Activated effector memory CD4-positive, alpha-beta T cell treated with Interleukin-2 at 50 U/mL for 16 hours (primary cell): ENCODE measurements at places on chromosomes 3 and 15.

- DNase-seq: no peak
Measured at GRCh38 chr3:188861842-188862744, 309.7 kb upstream of the TPRG1 start.

DNA sequence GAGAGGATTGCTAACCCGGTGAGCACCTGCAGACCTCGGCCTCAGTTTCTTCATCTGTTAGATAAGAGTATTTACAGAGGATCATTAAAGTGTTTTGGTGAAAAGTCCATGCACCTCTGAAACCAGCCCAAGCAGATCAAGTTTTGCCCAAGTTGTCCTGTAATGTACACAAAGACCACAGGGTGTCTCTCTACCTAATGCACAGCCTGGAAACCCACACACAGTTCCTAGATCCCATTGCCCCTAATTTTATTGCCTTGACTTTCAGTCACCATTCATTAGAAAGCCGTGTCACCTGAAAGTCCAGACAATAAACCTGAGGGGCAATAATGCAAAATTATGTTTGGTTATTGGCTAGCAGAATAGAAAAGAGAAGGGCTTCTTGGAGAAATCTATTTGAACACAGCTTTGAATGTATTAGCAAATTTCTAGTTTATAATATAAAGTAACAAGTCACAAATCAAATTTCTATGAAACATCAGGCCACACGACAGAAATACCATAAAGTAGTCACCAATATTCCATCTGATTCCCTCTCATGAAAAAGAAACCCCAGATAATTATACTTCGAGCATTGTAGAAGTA lies 161.3 kb upstream of the SLC2A2 start:
- no peak for DNase-seq

DNA sequence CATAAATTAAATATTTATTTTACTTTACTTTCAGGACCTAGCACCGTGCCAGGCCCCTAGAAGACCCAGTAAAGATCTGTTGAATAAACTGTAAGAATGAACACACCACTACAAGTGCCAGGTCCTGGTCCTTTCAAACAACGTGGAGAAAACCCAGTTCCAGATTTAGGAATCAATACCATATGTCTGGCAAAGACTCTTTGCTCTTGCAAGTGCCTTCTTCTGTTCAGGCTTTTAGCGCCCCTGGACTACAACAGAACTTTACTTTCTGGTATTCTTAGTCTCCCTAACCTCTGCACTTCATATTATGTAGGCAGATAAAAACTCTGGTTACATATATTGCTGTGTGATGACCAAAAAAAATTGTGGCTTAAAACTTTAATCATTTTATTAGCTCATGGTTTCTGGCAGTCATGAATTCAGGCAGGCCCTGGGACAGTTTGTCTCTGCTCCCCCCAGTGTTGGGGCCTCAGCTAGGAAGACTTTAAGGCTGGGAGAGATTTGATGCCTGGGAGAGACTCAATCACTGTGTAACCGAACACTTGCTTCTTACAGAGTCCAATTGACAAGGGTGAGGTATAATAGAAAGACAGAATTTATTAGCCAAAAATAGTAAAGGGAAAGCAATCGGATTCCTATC lies 2.9 kb upstream of the PSMA4 start:
- no peak for DNase-seq

DNA sequence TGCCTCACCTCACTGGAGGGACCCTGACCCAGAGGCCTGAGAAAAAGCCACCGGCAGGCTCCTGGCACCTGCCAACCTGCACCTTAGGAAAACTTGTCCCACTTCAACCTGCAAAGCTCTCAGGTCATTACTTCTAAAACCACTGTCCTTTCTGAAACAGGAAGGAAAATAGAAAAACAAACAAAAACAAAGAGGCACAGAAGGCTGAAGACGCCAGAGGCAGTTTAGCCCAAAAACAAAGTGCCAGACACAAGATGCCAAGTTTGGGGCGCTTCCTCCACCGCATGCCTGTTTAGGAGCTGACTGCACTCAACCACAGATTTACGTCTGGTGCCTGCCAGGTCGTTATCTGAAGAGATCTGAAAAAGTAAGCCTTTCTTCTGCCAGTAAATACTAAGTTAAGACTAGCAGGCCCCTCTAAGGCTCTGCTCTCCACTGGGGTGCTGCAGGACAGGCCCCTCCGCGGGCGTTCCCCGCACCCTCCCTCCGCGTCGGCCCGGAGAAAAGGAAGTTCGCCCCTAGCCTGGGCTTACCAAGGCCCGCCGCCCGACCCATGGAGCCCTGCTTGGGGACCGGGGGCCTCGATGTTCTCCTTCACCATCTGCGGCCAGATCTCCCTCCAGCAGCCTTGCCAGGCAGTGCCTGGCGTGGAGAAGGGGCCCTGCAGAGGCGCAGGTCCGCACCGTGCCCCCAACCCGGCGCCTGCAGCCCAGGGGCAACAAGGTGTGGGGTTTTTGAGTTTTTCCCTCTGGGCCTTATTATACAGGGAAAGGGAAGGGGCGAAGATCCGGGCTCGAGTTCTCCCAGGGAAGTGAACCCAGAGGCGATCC lies 1.3 kb downstream of the GOLGA8A start:
- peak; percentile 21 for DNase-seq

GRCh38 chr15:51634591-51635198 lies 12.1 kb upstream of the DMXL2 start:
- no peak for DNase-seq

DNA sequence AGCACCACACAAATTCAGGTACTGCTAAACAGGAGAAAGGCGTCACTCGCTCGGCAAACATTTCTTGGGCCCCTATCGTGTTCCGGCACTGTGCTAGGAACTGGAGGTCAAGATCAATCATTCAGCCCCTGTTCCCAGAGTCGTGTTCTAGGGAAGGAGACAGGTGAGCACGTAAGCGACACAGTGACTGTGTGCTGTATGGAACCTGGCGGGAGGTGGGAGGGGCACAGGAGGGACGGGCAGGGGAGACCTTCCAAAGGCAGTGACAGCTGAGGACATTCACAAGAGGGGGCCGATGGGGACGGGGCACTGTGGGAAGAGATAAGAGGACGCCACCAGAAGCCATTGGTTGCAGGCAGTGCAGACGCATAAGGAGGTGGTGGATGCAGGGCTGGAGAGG lies 32.2 kb downstream of the BDH1 start:
- DNase-seq: no peak

- DNase-seq: no peak
Measured at GRCh38 chr3:179956416-179956830, 80.3 kb downstream of the PEX5L start.

DNA sequence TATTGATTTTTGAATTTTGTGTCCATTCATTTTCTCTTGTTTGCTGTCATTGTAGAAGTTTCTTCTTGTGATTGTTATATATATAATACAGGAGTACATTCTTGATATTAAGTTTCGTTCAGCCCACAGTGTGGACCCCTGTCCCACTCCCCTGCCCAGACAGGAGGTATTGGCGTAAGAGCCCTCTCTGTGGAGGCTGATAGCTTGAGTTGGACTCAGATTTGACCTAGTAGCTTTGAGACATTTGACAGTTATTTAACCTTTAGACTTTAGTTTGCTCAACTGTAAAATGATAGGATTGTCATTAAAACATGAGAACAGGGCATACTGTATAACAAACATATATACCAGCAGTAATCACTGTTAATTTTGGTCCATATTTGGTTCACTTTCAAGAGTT lies 27.1 kb downstream of the GPR171 start:
- DNase-seq: no peak

DNA sequence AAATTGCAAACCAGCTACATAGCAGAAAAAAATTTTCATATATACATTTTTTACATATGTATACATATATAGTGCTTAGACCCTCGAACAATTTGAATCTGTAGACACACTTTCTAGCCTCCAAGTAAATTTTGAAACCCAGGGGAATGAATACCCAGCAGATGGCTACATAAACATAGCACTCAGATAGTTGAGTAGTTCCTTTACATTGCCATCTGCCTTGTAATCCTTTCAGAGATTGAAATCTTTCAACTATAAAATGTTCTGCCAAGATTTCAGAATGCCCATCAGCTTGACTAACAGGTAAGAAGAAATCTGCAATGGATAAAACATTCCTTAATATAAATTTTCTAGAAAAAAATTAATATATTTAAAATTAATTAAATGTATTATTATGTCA lies 1333.5 kb upstream of the CADM2 start:
- DNase-seq: no peak

DNA sequence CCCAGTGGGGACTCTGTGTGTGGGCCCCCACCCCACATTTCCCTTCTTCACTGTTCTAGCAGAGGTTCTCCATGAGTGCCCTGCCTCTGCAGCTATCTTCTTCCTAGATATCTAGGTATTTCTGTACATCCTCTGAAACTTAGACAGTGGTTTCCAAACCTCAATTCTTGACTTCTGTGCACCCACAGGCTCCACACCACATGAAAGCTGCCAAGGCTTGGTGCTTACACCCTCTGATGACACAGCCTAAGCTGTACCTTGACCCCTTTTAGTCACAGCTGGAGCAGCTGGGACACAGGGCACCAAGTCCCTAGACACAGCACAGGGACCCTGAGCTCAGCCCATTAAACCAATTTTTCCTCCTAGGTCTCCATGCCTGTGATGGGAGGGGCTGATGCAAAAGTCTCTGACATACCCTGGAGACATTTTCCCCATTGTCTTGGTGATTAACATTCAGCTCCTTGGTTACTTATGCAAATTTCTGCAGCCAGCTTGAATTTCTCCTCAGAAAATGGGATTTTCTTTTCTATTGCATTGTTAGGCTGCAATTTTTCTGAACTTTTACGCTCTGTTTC lies 304.5 kb downstream of the OTOL1 start:
- no peak for DNase-seq

- DNase-seq: no peak
Measured at GRCh38 chr3:178385280-178385952, 150.8 kb upstream of the KCNMB2 start.

DNA sequence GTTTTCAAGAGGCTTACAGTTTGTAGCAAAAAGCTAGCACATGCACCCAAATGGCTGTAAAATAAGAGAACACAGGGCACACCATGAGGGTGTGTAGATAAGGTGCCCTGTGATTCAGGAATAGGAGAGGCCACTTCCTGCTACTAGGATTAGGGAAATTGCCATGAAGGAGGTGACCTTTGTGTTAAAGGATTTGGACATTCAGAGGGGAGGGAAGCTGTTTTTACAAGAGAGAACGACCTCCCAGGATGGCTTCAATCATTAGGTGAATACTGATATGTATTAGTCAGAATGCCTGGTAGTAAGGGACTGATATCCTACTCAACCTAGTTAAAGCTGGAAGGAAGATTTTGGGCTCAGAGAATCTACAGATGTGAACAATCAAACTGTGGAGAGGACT lies 35.7 kb upstream of the ABHD17C start:
- DNase-seq: no peak

GRCh38 chr3:94251566-94251965 lies 188.7 kb downstream of the NSUN3 start:
- no peak for DNase-seq

DNA sequence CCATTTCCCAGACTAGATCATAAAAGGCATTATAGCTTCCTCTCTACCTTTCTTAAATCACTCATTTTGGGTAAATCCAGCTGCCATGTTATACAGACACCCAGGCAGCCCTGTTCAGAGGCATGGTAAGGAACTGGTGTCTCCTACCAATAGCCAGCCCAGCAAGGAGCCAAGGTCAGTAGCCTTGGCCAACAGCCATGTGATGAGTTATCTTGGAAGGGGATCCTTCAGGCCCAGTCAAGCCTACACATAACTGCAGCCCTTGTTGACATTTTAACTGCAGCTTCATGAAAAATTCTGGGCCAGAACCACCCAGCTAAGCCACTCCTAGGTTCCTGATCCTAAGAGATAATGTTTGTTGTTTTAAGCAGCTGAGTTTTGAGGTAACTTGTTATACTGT lies 29.0 kb upstream of the ZMAT3 start:
- no peak for DNase-seq

DNA sequence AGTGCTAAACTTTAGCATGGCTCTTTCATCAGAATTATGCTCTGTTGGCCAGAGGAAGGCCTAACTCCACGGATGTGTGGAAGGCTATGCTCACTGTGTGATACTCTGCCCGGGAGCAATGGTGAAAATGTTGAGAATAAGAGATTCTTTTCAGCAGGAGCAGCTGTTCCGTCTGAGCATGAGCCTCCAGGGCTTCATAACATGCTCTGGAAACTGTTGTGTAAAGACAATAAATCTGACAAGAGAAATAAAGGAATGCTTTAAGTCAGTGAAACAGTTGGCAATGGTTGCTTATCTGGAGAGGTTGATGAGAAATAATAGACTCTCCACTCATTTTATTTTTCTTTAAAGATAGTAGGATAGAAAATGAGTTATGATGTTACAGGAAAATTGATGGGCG lies 269.8 kb downstream of the DIPK2A start:
- DNase-seq: no peak

DNA sequence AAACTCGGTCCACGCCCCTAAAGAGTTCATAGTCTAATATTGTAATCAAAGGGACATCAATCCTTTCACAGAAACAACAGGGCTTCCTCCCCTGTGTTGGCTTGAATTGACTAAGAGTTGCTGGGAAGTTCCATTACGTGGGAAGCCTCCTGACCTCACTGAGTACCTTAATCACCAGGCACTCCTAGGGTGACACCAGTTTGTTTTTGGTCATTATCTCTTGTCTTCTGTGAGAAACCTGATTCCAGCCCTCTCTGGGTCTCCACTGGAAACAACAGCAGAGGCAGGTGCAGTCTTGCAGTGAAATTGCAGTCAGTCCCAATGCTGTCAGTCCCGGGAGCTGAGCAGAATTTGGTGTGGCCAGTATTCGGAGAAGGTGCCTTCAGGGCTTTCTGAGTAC lies 55.4 kb downstream of the BOC start:
- DNase-seq: no peak

DNA sequence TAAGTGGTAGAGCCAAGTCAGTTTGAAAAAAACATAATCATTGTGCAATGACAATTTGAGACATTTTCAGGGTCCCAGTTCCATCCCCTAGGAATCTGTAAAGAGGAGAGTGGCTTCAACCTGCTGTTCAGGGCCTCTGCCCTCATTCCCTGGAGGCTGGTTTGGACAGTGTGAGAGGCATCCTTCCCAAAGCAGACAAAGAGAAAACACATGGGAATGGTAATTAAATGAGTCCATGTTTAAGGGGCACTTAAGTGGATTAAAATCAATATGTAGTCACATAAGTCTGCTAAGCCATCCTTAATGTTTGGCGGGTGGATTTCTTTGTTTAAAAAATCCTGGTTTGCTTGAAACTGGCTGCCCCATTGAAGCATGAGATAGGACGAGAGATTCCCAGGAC lies 146.3 kb upstream of the CTDSPL start:
- DNase-seq: no peak
